ENCODE measurements at places on chromosomes 13 and 19. TPM values are rescaled to one million over a fixed set of nuclear protein-coding genes. Genes with fewer than 3 reads are reported as not detected.

DNA sequence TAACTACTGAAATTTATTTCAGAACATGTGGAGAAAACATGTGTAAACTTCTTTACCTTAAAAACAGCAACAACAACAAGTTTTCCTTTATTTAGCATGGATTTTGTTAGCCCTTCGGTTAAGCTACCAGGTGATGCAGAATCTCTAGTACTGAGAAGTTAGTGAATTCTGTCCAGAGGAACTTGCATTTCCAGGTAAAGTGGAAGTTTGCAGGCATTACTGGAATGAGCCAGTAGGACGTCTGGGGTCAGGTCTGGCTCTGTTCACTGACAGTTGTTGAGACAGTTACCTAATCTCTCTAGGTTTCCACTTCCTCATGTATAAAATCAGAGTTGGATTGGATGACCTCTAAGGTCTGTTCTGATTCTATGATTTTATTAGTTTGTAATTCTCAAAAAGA lies 244.3 kb downstream of the OLFM4 start:
- DNase-seq, result no peak

GRCh38 chr19:50450369-50451222 lies 17.9 kb downstream of the MYBPC2 start:
- DNase-seq, result no peak

DNA sequence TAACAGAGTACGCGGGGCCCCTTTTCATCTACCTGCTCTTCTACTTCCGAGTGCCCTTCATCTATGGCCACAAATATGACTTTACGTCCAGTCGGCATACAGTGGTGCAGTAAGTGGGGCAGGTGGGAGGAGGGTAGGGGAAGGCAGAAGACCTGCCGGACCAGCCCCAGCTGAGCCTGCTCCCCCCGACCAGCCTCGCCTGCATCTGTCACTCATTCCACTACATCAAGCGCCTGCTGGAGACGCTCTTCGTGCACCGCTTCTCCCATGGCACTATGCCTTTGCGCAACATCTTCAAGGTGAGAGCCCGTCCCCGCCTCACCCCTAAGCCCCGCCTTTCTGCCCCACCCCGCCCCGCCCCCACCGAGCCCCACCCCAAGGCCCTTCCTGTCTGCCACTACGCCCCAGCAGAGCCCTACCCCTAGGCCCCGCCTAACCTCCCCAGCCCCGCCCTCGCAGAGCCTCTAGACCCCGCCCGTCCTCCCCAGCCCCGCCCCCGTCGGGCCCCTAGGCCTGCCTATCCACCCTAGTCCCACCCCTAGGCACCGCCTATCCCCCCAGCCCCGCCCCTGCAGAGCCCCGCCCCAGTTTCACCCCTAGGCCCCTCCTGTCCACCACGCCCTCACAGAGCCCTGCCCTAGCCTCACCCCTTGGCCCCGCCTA lies 7.7 kb downstream of the NDUFB7 start:
- DNase-seq, result no peak

DNA sequence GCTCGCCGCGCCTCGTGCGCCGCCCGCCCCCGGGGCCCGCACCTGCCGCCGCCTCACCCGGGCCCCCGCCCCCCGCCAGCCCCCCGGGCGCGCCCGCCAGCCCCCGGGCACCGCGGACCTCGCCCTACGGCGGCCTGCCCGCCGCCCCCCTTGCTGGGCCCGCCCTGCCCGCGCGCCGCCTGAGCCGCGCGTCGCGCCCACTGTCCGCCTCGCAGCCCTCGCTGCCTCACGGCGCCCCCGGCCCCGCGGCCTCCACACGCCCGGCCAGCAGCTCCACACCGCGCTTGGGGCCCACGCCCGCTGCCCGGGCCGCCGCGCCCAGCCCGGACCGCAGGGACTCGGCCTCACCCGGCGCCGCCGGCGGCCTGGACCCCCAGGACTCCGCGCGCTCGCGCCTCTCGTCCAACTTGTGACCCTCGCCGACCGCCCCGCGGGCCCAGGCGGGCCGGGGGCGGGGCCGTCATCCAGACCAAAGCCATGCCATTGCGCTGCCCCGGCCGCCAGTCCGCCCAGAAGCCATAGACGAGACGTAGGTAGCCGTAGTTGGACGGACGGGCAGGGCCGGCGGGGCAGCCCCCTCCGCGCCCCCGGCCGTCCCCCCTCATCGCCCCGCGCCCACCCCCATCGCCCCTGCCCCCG lies 17.2 kb downstream of the POLRMT start:
- no peak for DNase-seq

DNA sequence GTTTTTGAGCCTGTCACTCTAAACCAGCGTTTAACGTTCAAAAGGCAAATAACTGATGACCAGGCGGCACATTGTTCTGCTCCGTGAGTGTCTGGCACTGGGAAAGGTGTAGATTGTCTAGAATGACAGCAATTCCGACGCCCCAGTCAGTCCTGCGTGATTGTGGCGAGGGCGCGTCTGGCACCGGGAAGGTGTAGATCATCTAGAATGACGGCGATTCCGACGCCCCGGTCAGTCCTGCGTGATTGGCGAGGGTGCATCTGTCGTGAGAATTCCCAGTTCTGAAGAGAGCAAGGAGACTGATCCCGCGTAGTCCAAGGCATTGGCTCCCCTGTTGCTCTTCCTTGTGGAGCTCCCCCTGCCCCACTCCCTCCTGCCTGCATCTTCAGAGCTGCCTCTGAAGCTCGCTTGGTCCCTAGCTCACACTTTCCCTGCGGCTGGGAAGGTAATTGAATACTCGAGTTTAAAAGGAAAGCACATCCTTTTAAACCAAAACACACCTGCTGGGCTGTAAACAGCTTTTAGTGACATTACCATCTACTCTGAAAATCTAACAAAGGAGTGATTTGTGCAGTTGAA lies 26.1 kb upstream of the NDUFS7 start:
- DNase-seq, result no peak

DNA sequence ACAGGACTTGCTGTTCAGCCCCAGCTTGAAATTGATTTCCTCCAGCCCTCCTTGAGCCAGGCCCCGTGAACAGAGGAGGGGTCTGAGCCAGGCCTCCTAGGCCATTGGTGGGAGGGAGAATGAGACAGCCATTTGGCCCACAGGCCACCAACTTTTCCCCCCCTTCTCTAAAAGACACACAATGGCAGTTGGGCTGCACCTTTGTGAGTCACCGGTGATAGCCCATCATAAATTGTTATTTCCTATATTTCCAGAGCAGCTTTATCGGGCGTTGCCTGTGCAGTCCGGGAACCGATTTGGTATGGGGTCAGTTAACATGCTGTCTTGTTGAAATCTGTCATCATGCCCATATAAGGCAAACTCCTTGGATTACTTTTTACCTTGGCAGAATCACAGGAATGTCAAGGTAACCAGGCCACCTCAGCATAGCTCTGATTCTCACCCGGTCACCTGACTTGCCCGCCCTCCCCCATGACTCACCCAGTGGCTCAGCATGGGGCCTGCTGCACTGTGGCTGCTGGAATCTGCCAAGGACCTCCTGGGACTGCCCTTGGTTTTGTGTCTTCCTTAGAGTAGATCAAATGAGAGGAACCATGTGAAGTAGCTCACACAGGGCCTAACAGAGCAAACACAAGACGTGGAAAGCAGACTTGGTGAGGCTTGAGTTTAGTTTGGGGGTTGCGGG lies 36.1 kb downstream of the ACTN4 start:
- peak; percentile 76 for DNase-seq

DNA sequence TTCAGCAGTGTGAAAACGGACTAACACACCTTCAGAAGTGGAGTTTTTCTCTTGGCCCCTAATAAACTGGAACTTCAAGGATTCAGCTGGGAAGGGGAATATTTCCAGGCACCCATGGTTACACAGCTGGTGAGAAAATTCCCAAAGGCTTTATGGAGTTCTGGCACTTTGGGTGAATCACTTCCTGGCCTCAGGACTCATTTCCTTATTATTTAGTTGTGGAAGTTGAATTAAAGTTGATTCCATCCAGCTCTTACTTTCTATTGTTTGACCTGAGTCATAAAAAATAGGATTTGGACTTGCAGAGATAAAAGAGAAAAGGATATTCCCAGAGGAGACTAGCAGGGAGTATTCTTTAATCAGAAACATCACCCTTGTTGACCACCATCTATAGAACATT lies 882.1 kb downstream of the UQCRFS1 start:
- no peak for DNase-seq

GRCh38 chr13:22936228-22936627 lies 244.6 kb upstream of the SGCG start:
- DNase-seq, result no peak

- DNase-seq, result no peak
Observed at GRCh38 chr13:76687467-76687866, 198.7 kb downstream of the KCTD12 start.

- DNase-seq, result no peak
Observed at GRCh38 chr19:8192221-8192820, 16.8 kb upstream of the CERS4 start.

GRCh38 chr19:12075538-12076139 lies 11.1 kb downstream of the ZNF844 start:
- no peak for DNase-seq

DNA sequence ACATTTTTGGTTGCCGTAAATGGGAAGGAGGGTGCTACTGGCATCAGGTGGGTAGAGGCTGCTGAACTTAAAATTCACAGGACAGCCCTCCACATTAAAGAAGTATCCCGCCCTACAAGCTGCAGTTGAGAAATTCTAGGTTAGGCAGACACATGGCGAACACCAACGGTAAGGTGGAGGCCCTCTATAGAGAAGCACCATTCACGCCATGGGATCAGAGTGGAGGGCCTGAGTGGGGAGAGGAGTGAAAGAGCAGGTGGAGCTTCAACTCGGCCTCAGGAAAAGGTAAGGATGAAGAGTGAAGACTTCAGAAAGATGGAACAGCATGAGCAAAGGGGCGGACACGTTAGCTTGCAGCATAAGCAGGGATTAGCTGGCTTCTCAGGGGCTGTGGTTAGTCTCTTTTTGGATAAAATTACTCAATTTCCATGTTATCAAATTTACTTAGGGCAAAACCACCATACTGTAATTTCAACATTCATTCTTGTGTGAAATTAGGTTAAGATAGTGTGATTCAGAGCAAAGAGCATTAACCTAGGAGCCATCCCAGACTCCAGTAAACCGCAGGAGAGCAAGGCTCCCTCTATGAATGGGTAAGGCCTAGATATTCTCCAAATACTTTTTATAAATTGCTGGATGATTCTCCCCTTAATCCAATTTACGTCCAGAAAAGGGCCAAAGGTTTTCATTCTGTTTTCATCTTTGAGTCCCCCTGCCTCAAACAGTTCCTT lies 1.2 kb downstream of the EEF1AKMT1 start:
- no peak for DNase-seq

DNA sequence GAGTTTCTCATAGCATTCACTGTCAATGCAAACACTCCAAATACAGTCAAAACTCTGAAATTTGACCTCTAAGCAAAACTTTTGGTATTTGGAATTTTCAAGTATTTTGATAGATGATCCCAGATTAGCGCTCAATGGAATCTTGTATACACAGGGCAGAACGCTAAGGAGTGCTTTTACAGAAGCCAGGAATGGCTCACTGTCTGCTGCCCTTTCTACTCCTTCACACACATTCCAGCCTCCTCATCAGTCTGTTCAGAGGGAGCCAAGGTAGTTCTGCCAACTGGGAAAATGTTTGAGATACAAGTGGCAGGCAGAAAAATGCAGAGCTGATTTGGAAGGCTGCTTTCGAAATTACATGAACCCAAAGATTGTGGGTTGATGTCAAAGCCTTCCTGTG lies 4.4 kb upstream of the STARD13 start:
- DNase-seq, result no peak

DNA sequence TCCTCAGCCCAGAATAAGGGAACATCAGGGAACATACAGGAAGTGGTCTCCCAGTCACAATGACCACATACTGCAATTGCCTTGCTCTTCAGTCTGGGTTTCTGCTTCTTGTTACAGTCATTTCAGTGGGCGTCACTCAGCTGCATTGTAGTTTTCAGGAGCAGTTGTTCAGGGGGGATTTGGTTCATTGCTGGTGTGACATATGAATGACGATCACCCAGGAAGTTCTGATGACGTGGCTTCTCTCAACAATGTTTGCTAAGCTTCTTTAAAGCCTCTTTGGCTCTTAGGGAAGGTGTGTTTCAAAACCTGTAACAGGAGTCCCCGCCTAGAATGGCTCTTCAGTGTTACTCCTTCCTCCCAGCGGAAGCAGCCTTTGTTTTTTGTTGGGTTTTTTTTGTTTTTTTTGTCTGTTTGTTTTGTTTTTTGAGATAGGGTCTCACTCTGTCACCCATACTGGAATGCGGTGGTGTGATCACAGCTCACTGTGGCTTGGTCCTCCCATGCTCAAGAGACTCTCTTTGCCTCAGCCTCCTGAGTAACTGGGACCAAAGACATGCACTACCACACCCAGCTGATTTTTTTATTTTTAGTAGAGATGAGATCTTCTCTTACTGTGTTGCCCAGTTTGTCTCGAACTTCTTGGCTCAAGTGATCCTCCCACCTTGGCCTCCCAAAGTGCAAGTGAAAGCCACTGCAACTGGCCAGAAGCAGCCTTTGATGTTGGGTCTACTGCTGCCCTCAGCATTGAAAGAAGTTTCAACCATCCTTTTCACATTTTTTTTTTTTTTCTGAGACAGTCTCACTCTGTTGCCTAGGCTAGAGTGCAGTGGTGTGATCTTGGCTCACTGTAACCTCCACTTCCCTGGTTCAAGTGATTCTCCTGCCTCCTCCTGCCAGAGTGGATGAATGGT lies 1.4 kb upstream of the SCEL start:
- DNase-seq, result no peak

- DNase-seq, result no peak
Observed at GRCh38 chr13:79901336-79901735, 420.4 kb downstream of the NDFIP2 start.

GRCh38 chr13:80921541-80921940 lies 580.6 kb upstream of the SPRY2 start:
- no peak for DNase-seq

DNA sequence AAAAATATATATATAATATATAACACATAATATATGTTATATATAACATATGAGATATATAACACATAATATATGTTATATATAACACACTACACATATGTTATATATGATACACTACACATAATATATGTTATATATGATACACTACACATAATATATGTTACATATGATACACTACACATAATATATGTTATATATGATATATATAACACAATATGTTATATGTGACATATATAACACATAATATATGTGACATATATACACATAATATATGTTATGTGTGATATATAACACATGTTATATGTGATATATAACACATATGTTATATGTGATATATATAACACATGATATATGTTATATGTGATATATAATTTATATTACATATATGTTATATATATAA lies 129.7 kb downstream of the CACNA1A start:
- no peak for DNase-seq

- DNase-seq, result no peak
Observed at GRCh38 chr13:73341748-73342147, 282.9 kb downstream of the KLF5 start.

The ADAMTSL5 gene
- polyA plus RNA-seq, result 9.4 TPM

The MED29 gene
- polyA plus RNA-seq, result 50.0 TPM

The ANKRD24 gene
- 0.72 TPM for polyA plus RNA-seq

The NLRP7 gene
- polyA plus RNA-seq, result not detected

The S1PR4 gene
- polyA plus RNA-seq, result 3.4 TPM

The CABP5 gene
- polyA plus RNA-seq, result not detected

The ALOX5AP gene
- polyA plus RNA-seq, result 60.3 TPM

The ZNF460 gene
- polyA plus RNA-seq, result 0.85 TPM

The TSHZ3 gene
- 24.7 TPM for polyA plus RNA-seq

Measured in urinary bladder (tissue), 4 donors.